ENCODE measurements at places on chromosomes 7 and 10.

DNA sequence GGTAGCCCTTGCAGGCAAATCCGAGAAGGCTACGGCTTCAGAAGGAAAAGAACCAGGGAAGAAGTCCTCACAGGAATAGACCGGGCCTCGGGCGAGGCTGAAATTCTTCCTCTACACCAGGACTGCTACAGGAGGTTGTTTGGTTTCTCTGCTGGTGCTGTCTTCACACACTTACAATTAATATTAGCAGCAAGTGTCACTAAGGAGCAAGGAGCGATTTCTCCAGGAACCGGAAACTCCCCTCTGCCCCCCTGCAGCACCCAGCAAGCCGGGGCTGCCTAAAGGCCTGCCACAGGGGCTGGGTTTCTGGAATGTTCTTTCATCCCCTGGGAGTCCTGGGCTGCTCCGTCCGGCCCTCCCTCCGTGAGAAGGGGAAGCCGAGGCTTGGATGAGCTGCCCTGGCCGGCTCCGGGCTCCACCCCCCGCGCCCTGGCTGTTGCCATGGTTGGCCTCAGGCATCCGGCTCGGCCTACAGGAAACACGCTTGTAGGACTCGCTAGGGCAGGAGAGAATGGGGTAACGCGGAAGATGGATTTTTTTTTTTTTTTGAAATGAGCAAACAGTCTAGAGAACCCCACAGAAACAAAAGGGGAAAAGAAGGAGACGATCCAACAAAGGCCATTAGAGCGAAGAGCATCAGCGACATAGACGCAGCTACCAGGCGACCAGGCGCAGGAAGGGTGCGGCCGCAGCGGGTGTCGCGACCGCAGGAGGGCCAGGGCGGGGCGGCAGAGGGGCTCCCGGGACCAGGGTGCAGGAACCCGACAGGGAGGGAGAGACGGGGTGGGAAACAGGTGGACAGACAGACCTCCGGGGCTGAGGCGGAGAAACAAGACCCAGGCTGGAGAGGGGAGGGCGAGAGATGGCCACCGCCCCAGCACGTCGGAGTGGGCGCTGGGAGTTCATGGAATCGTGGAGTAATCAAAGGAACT, 33.0 kb downstream of the EN2 start:
- DNase-seq = no peak

- DNase-seq = no peak
Measured at GRCh38 chr7:43700646-43701499, 28.4 kb downstream of the COA1 start.

DNA sequence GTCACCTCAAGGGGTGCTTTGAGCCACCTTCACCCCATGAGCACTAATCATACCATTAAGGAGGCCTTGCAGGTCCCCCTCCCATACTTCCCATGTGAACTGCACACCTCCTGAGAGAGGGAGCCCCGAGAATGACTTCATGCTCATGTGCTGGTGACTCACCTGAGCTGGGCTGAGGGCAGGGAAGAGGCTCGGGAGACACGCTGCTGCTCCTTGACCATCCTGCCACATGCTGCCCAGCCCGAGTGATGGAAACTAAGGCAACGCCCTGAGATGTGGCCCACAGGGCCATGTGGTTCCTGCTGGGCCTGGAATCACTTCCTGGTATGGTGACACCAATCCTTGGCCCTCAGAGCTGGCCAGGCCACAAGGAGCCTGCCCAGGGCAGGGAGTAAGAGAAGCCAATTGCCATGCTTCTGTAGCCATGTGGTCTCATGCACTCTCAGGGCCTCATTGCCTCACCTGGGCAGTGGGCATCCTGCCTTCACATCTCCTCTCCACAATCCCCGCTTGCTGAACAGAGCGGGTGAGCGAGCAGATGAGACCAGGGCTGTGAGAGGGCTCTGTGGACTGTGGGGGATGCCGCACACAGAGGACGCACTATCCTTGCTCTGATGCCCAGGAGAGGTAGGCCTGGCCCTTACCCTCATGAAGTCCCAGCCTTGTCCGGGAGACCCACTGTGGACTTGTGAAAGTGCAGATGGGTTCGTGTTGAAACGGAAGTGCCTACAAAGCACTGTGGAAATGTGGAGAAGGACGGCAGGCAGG, 18.3 kb upstream of the PPIF start:
- no peak for DNase-seq

DNA sequence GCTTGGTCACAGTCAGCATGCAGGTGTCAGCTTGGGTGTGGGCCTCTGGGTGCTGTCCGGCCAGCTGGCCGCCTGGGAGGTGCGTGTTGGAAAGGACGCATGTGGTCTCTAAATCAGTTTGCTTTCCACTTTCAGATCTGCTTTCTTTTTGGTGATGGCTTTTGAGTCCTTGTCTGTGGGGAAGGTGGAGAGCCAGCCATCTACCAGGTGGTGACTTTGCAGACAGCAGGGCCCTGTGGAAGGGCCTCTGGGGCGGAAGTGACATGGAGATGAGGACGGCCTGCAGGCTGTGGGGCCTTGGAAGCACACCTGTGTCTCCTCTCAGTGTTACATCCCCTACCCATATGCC, 59.4 kb downstream of the WDR37 start:
- DNase-seq = no peak

- DNase-seq = no peak
Measured at GRCh38 chr7:30908681-30909080, 3.0 kb upstream of the AQP1 start.

DNA sequence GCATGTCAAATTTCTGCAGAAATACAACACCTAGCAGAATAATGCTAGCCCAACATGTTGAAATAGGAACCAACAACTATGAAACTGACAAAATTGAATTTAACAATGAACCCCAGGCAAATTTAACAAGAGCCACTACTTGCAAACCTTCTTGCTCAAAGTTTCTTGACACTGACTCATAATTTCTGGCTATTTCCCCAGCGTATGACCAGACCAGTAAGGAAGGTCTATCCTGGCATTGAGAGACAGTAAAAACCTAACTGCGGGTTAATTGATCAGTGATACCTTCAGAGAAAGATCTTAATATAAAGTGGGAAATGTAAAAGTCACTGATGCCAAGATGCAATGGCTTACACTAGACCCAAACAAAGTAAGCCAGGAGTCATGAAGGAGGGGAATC, 510.1 kb downstream of the ARL4A start:
- DNase-seq = no peak

- DNase-seq = no peak
Measured at GRCh38 chr7:80286611-80287010, 152.0 kb downstream of the GNAI1 start.

GRCh38 chr10:10247585-10247984, 770.1 kb upstream of the CELF2 start:
- DNase-seq = no peak

DNA sequence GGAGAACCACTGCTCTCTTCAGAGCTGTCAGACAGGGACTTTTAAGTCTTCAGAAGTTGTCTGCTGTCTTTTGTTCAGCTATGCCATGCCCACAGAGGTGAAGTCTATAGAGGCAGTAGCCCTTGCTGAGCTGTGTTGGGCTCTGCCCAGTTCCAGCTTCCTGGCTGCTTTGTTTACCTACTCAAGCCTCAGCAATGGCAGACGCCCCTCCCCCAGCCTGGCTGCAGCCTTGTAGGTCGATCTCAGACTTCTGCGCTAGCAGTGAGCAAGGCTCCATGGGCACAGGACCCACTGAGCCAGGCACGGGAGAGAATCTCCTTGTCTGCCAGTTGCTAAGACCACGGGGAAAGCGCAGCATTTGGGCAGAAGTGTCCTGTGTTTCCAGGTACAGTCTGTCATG, 12.1 kb upstream of the CPA2 start:
- DNase-seq = no peak

- no peak for DNase-seq
Measured at GRCh38 chr10:61633665-61634064, 29.1 kb upstream of the CABCOCO1 start.

- no peak for DNase-seq
Measured at GRCh38 chr10:22103701-22104470, 100.4 kb upstream of the DNAJC1 start.

- peak; percentile 81 for DNase-seq
Measured at GRCh38 chr10:17003151-17003550, 126.5 kb downstream of the CUBN start.

- DNase-seq = no peak
Measured at GRCh38 chr7:43880596-43880995, 11.3 kb upstream of the MRPS24 start.

DNA sequence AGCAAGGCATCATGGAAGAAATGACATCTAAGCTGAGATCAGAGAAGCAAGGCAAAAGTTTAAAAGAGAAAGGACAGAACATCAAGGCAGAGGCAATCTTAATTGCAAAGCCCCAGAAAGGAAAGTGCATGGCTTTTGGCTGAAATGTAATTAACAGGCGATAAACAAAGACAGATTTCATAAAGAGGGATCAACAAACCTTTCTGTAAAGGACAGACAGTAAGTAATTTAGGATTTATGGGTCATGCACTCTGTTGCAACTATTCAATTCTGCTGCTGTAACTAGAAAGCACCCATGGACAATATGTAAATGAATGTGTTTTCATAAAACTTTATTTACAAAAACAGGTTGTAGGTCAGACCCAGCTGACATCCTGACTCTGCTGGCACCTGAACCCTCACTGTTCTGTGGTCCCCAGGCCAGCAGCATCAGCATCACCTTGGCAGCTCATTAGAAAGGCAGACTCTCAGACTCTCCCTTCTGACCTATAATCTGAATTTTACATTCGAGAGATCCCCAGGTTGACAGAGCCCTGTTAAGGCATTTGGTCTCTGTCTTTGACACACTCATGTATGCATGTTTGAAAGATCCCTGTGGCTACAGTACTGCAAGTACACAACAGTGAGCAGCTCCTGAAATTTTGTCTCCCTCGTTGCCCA, 362.9 kb upstream of the NFE2L3 start:
- DNase-seq = no peak

DNA sequence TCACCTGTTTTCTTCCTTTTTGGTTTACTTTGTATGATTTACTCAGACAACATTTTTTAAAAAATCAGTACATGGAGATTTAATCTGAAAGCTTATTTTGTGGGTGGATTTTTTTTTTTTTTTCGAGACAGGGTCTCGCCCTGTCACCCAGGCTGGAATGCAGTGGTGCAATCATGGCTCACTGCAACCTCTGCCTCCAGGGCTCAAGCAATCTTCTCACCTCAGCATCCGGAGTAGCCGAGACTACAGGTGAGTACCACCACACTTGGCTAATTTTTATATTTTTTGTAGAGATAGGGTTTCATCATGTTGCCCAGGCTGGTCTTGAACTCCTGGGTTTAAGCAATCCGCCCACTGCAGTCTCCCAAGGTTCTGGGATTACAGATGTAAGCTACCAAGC, 2.5 kb downstream of the GSTO1 start:
- DNase-seq = no peak

GRCh38 chr7:123352973-123353372, 153.2 kb upstream of the SLC13A1 start:
- DNase-seq = peak; percentile 9

DNA sequence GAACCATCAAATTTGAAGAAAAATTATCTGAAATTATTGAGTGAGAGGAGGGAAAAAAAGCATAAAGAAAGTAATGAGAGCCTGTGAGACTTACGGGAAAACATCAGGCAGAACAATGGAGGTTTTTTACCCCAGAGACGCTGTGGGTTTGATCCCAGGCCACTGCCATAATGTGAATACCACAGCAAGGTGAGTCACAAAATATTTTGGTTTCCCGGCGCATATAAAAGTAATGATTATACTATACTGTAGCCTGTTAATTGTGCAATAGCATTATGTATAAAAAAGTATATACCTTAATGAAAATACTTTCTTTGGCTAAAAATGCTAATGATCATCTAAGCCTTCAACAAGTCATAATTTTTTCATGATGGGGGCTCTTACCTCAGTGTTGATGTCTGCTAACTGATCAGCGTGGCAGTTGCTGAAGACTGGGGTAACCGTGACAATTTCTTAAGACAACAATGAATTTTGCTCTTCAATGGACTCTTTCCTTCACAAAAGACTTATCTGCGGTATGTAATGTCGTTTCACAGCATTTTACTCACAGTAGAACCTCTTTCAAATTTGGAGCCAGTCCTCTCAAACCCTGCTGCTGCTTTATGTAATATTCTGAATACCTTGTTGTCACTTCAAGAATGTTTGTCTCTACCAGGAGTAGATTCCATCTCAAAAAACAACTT, 97.0 kb upstream of the FAM20C start:
- DNase-seq = peak; percentile 42

GRCh38 chr7:2120251-2120660, 112.5 kb downstream of the MAD1L1 start:
- DNase-seq = no peak

DNA sequence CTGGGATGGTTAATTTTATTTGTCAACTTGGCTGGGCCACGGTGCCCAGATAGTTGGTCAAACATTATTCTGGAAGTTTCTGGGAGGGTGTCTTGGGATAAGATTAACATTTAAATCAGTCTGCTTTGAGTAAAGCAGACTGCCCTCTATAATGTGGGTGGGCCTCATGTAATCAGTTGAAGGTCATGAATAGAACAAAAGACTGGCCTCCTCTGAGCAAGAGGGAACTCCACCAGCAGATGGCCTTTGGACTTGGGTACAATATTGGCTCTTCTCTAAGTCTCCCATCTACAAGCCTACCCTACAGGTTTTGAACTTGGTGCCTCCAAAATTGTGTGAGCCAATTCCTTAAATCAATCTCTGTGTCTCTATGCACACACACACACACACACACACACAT, 61.8 kb downstream of the PLXNA4 start:
- no peak for DNase-seq

DNA sequence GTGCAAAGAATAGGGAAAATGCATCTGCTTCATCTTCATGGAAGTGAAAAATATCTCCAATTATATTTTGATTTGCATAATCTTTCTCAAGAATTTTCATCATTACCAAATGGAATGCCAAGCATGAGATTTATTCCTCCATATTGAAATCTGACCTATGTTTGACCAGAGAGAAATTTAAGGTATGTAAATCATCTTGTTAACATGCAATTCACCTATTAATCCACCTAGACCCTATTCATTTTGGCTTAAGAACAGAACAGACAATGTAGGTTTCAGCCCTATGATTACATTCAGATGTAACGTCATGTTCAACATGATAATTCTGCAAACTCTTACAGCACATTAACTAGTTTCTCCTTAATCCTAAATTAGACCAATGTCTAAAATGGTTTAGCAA, 30.8 kb upstream of the TMEM140 start:
- no peak for DNase-seq

- DNase-seq = peak; percentile 38
Measured at GRCh38 chr10:89213191-89213808, 6.2 kb upstream of the CH25H start.

DNA sequence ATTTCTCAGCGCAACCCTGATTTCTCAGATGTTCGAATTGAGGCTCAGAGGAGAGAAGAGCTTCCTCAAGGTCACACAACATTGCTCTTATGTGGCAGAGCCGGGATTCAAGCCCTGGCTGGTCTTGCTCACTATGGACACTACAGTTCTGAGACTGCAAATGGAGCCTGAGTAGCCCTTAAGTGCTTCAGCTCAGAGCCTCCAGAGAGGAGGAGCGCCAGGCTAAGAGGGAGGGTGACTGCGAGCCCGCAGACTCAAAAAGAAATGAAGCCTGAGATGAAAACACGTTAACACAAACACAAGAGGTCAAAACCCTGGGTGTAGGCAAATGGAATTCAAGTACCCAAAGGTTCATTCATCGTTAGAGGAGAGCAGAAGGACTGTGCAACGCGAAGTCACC, 13.9 kb downstream of the ARHGAP22 start:
- no peak for DNase-seq

GRCh38 chr10:36163827-36164226, 521.7 kb upstream of the FZD8 start:
- DNase-seq = no peak
